Vagina (tissue), 2 donors: ENCODE measurements at places on chromosomes 16 and 17.
A peak's percentile ranks its signal among the peaks of the same experiment; 100 is the strongest.

DNA sequence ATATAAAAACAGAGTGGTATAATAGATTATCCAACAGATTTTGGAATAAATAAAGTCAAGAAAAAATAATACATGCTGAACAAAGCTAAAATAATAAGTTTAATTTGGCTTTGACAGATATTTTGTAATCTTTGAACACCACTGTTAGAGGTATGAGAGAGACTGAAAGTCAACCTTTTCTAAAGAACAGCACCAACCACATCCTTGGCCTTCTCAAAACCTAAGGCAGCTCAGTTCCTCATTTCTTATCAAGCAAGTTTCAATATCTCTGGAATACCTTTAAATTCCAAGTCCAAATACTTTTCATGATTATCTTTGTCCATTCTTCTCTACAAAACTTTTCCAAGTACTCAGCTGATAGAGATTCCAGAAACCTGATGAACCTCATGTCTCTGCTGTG is 1603.8 kb downstream of the CDH8 start:
- no peak for DNase-seq

- no peak for DNase-seq
Observed at GRCh38 chr17:65638221-65638975, 77.0 kb upstream of the AXIN2 start.

- no peak for DNase-seq
Observed at GRCh38 chr17:36590082-36590481, 1.6 kb upstream of the DHRS11 start.

DNA sequence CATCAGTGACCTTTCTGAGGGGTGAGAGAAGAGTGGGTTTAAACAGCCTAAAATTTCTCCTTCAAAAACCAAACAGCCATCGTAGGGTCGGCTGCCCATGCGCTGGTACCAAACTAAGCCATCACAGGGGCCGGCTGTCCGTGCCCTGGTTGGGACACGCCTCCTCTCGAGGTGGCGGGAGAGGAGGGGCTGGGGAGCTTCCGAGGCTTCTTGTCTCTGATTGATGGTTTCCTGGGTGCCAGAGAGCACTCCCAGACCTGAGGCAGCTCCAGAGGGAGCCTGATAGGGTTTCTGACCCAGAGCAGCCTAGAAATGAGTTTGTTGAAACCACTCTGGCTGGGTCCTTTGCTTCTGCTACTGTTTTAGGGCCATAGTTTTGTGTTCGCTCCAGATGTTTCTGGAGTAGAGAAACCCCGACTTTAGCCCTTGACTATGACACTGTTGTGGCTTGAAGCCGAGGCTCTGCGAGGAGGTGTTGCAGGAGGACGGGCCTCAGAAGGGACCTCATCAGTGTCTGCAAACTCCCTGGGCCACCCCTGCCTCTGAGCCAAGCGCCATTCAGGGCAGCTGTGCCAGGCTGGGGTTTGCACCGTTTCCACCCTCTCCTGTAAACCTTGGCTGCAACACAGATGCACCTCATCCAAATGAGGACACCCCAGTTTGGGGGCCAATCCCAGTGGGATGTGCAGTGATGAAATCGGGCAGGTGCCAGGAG is 6.2 kb downstream of the ZNF276 start:
- no peak for DNase-seq

DNA sequence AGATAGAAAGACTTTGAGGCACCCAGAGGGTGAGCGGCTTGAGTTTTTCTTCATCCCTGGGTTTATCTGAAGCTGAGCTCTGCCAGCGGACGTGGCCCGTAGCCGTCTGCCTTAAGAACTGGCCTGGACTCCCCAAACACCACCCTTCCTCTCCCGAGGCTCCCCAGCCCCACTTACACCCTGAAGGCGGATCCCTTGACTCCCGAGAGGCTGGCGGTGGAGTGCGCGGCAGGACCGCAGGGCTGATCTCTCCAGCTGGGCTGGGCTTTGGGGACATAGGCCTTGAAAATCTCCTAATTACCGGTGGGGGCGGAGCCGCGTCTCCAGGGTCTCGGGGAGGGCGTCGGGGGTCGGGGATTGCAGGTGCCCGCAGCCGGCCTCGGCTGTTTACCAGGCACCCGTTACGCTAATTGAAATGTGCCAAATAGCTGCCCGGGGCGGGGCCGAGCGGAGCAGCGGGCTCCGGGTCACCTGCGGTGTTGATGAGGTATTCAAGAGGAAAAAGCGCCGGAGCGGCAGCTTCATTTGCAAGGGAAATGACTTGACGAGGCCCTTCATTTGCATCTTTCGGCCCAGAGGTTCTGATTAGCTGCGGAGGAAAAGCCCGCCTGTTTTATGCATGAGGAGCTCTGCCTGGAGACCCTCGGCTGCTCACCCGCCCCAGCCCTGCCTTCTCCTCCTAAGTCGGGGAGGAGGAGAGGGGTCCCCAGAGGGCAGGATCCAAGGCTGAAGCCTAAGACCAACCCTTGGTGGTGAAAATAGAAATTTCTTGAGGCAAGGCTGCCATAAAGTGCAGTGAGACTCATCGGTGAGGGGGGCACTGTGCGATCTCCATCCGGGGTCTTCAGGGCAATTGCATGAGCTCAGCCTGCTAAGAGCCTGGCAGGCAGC is 100.7 kb downstream of the MGAT5B start:
- DNase-seq = no peak

DNA sequence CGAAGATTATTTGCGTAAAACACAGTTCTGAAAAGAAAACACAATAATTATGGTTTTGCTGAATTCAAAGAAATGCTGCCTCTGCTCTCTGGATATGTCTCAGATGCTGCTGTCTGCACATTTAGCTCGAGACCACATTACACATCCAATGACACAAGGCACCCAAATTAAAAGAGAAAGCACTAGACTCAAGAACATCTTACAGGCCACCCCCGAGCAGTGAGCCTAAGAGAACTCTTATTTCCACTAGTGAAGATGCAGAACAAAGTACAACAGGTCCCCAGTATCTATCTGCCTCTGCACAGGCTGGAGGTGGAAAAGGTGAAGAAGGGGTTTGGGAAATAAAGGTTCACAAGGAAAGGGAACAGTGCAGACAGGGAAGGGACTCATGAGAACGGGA is 33.5 kb downstream of the GRB2 start:
- no peak for DNase-seq

DNA sequence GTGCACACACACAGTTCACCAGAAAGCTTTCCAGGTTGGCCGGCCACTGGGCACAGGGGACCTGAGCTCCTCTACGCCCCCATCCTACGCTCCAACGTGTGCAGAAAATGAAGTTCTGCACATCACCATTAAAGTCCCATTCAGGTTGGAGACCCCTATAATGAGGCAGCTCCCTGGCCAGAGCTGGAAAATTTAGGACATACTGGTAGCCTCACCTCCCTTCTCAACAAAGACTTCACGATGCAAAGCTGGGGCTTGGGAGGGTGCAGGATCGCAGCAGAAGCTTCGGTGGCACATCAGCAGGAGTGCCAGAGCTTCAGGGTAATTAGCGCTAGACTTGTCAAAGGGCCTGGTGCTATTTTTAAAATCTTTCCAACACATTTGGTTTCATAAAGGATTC is 15.4 kb upstream of the CALB2 start:
- no peak for DNase-seq

GRCh38 chr16:86975445-86975844 is 341.7 kb downstream of the C16orf95 start:
- DNase-seq = no peak

- DNase-seq = peak; percentile 84
Observed at GRCh38 chr17:77609553-77610517, 348.7 kb upstream of the TNRC6C start.

GRCh38 chr16:84544031-84544773 is 39.7 kb upstream of the MEAK7 start:
- DNase-seq = no peak

DNA sequence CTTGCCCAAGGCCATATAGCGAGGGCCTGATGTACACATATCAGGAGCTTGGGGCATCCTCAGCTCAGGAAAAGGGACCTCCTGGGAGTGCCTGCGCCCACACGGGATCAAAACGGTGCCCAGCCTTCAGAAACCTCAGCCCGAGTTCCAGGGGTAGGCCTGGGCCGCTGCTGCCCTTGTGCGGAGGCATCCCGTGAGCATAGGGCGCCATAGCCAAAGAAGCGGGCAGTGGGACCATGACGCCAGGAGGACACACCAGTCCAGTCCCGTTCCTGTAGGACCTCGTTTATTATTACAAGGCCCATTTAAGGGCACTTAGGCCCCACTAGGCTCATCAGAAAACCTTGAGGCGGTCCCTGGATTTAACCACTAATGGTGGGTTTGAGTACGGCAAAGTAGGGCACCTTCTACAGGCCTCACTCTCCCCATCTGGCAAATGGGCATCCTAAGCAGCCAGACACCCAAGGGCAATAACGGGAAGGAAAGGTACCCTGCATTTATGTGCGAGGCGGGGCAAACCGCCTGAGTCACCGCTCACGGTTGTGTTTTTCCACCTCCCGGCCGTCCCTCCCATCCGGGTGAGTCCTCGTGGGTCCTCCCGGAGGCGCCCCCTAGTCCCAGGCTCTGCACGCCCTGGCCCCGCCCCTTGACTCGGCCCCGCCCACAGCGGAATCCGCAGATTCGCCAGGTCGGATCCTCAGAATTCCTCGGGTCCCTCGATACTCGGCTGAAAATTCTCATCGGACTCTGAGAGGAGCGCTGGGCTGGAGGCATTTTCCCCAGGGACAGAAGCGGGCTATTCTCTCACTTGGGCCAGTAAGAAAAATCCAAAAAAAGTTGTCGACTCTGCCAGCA is 726 bp upstream of the SETD1A start:
- no peak for DNase-seq
